ENCODE measurements at places on chromosomes 5 and 9.
A peak's percentile ranks its signal among the peaks of the same experiment; 100 is the strongest.

DNA sequence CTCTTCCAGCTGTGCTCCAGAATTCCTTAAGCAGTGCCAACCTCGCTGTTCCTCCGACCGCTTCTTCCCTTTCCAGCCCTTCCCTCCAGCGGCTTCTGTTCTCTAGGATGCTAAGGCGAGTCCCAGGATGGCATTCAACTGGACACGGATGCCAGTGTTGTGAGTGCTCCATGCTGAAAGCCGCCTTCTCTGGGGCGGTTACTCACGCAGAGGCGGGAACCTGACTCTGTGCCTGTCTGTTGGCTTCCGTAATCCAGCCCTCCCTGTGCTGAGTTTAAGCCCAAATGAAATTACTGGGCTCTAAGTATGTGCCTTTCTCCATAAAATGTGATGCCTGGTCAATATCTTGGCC lies 20.2 kb downstream of the COL5A1 start:
- DNase-seq = no peak

DNA sequence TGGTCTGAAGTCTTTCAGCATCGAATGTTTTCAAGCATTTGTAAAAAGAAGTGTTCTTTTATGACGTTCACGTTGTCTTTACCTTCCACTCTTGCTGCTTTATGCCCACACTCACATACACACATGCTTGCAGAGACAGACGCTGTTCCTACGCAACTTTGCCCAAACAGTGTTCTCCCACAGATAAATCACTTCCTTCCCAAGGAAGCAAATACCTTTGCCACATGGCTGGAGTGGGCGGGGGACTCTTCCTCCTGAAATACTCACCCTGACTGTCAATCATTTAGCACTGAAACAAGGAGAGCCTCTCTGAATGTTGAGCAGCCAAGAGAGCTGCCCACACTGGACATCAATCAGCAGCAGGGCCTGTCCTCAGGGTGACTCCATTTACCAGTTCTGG lies 22.4 kb upstream of the ASTN2 start:
- DNase-seq = no peak

GRCh38 chr5:18507114-18507513 lies 872.9 kb downstream of the TAF11L14 start:
- no peak for DNase-seq

- DNase-seq = no peak
Measured at GRCh38 chr5:65821966-65822365, 100.0 kb downstream of the NLN start.

DNA sequence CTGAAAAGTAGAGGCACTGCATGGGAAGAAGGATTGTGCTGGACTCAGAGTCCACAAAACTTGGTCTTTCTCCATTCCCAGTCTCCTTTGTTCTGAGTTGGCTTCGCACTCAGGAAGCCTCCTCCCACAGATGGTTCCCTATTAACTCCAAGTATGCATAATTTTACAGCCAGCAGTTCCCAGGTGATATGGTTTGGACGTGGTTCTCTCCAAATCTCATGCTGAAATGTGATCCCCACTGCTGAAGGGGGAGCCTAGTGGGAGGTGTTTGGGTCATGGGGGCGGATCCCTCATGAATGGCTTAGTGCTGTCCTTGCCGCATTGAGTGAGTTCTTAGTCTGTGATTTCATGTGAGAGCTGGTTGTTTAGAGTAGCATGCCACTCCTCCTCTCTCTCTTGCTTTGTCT lies 86.6 kb downstream of the FEM1C start:
- DNase-seq = no peak

DNA sequence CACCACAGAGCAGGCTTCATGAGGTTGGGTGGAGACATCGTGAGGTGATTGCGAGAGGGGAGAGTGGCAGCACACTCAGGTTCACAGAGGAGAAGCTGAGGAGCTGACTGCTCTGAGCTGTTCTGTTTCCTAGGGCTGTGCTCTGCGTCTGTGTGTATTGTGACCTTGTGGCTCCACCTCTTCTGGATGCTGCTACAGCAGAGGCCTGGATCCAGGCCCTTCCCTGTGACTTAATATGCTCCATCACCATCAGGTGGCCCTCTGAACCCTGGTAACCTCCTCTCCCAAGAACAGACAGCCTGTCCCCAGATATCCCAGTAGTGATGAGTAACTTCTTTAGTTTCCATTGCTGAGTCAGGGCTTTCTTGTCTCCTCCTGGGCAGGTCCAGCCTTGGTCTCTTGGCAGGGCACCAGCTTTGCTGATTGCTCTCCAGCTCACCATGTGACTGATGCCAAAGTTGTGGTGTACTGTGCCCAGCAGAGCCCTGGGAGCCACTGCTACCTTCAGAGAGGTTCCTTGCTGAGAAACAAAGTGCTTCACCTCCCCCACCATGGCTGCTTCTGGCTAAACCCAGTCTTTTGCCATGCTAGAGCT lies 212.8 kb upstream of the CHD1 start:
- DNase-seq = no peak

DNA sequence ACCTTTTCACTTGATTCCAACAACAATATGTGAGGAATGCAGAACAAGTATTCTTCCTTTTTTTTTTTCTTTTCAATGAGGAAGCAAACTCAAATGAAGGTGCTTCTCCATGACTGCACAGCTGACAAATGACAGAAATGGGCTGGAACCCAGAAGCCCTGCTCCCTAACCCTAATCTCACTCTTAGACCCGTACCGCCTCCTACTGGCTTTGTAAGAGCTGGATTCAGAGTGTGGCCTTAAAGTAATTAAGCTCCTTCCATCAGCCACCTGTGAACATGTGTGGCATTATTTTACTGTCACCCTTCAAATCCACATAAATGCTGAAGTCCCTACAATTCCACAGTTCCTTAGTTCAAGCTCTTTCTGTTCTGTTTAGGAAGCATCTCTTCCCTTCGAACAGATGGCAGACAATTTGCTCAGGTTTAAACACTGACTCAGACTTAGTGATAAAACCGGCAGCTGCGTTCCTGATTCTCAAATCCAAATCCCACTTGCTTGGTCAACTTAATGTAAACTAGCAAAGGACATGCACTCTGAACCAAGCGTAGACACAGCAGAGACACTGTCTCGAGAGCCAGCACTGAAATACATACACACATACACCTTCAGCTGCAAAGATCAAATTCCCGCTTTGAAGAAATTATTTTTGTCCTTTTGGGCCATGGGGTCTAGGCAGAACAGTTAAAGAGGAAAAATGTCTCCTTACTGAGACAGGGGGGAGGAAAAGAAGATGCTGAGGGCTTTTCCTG lies 316.7 kb upstream of the TLE4 start:
- DNase-seq = peak; percentile 6

DNA sequence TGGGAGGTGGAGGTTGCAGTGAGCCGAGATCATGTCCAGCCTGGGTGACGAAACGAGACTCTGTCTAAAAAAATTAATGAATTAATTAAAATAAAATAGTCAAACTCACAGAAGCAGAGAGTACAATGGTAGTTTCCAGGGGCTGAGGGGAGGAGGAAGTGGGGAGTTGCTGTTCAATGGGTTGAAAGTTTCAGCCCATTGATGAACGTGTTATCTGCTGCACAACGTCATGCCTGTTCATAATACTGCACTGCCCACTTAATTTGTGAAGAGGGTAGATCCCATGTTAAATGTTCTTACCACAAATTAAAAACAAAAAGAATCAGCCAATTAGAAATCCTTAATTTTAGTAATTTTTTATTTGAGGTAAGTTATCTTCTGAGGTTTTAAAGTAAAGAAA lies 16.4 kb upstream of the RUFY1 start:
- DNase-seq = no peak
